NCI-H1092 (cell line): ENCODE measurements at places on chromosomes 2 and 18.

DNA sequence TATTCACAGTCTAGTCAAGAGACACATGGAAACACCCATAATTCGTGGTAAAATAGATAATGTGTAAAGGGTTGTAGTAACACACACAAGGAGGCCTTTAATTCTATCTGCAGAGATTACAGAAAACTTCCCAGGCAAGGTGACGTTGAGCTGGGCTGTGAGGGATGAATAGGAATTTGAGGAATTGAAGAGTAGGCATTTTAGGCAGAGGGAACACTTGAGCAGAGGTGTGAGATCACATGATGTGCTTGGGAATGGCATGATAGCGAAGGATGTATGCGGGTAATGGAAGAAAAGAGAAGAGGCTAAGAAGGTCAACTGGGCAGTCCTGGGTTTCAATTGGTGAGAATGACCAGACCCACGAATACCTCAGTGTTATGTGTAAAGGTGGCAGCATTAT, 20.2 kb downstream of the DRC1 start:
- DNase-seq: no peak

GRCh38 chr2:101619191-101619591, 78.3 kb upstream of the MAP4K4 start:
- no peak for DNase-seq

- no peak for DNase-seq
Measured at GRCh38 chr2:119694470-119694844, 15.5 kb downstream of the TMEM177 start.

GRCh38 chr2:17518212-17519154, at the start of gene RAD51AP2:
RAD51AP2 (minus strand) TSS chr2:17518440; CDS start chr2:17518415, 25 bp downstream.
- no peak for DNase-seq

DNA sequence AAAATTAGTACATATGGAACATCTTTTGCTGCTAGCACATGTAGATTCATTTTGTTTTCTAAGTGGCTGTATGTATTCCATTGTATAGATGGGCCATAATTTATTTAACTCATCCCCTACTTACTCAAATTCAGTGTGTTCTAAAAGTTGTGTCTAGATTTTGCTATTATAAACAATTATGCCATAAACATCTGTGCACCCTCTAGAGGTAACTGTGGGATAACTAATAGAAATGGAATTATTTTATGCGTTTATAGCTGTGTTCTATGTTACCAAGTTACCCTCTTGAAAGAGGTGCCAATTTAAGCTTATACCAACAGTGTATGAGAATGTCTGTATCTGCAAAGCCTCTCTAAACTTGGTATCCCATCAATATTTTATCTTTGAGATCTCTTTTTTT, 100.4 kb downstream of the MMADHC start:
- no peak for DNase-seq

DNA sequence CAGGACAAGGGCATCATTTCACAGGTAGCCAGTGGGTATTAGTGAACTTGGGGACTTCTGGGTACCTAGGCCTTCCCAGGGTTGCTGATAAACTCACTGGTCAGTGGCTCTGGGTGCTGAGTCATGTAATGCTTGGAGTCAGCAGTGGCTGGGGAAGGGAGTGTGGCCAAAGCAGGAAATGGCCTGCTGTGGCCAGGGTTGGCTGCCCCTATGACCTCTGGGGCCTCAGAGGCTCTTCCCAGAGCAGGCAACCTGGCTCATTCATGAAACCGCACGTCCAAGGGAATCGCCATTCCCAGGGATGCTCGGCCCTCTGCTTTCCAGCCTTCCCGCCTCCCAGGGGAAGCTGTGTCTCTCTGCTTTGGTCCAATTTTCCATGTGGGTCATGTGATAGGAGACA, 294.9 kb downstream of the DYSF start:
- no peak for DNase-seq

DNA sequence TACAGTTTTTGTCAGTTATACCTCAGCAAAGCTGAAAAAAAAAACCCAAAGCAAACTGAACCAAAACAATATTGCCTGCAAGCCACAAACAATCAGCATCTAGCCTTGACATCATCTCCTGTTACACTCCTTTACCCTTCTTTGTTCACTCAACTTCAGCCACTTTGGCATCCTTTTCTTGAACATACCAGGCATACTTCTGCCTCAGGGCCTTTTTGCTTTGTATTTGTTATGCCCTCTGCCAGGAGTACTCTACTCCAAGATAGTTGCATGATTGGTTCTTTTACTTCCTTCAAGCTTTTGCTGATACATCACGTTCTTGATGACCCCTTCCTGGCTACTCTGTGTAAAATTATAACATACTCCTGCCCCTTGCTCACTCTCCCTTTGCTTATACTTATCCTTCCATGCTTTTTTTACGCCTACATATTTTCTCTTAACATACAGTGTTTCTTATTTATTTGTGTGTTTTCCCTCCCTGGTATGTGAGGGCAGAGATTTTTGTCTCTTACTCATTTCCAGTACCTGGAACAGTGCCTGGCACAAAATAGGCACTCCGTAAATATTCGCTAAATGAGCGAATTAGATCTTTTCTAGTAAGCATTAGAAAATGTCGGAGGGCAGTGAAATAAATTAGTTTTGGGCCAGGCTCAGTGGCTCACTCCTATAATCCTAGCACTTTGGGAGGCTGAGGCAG, 12.7 kb downstream of the ABI2 start:
- no peak for DNase-seq

- no peak for DNase-seq
Measured at GRCh38 chr2:168290391-168290790, 43.0 kb upstream of the STK39 start.

DNA sequence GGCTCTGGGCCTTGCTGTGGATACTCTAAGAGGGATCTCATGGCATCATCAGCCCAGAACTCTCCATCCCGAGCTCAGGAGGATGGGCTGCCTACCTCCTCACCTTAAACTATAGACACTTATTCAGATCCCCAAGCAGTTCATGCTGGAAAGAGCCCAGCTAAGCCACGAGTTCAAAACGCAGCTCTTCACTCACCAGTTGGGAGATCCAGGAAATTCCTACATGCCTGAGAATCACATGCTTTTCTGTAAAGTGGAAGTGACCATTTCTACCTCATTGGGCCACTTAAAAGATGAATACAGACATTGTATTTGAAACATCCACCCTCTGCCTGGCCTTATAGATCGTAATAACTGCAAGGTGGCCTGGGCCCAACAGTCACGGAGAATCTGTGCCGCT, 6.6 kb downstream of the ATOH8 start:
- DNase-seq: no peak

DNA sequence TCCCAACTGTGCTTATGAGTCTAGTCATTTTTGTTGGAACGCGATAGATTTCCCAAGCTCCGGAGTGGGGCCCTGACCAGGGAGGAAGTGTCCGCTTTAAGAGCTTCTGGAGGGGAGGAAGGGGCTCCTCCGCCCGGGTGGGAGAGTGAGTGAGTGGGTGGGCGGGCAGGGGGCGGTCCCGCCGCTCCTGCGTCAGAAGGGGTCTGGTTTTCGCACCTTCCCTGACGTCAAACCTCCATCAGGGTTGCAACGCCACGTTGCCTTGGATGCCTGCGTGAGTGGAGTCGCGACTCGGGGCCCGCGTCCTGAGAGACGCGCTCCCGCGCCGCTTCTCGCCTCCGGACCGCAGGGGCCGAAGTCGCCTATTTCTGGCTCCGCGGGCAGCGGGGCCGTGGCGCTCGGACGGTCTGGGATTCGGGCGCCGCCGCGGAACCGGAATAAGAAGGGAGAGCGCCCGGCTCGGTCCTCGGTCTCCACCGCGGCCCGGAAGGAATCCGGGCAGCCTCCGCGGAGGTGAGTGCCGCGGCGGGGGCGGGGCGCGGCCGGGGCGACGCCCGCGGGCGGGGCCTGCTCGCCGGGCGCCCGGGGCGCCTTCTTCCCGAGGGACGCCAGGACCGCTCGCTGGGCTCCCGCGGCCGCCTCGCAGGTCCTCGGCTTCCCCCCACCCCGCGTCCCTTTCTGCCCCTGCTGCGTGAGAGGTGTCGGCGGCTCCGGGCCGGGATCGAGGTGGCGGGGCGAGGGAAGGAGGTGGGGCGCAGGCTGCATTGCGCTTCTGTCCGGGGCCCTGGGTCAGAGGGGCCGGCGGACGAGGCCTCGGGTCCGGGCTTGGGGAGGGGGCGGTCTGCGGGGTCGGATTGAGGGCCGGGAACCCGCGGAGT, at the start of gene ZDBF2:
ZDBF2 (plus strand) TSS at position 230 of the 878 bp plus-strand sequence. CDS start 7,187 bp downstream, outside the sequence.
- peak; percentile 41 for DNase-seq

DNA sequence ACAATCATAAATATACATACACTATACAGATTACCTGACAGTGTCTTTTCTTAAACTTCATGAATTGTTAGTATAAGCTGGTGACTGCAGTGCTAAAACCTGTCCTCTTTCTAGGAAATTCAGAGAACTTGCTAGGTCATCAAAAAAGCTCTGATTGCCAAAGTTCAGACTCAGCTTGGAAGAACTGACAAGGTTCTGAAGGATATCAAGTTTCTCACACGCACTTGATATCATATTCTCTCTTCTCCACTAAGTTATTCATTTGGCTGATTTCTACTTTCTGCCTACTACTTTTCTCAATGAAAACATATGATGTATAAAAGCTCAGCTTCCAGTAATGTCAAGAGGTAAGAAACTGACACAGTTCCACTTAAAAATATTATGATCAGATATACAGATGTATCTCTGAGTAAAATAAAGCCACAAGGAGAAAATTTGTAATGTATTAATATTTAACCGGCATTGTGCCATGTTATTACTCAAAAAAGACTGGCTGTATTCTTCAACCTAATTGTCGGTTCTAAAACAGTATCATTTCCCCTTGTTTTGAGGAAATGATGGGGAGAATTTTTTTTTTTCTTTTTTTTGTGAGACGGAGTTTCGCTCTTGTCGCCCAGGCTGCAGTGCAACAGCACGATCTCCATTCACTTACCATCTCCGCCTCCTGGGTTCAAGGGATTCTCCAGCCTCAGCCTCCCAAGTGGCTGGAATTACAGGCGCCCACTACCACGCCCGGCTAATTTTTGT, 2.4 kb downstream of the OSBPL1A start:
- DNase-seq: no peak

DNA sequence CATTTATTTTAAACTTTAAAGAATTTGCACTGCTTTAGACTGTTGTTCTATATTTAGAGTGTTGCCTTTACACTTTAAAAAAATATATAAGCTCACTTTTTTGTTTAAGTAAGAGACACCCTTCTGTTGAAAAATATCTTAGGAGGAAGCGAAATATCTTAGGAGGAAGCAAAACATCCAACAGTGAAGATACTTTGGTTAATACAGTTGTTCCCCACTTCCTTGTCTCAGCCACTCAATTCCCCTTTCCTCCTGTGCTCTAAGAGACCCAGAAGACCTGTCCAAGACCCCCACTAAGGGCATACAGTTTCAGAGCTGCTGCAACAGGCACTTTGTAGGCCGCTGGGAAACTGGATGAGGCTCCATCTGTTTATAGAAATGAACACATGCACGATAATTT, 5.7 kb downstream of the SERPINB8 start:
- no peak for DNase-seq

DNA sequence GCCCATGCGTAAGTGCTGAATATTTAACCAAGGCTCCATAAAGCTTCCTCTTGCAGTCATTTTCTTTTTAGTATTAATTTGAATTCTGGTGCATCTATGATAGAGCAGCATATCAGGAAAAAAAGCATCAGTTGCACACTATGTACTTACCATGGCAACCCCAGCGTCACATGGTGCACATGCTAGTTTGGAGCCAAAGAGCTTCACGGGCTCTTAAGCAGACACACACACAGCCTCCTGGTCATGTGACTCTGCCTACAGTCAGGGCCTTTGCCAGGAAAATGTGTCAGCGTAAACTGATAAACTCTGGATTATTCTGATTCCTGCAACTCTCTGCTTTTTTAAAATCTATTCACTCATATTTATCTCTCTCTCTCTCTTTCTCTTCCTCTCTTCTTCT, 30.2 kb downstream of the NYAP2 start:
- peak; percentile 83 for DNase-seq

DNA sequence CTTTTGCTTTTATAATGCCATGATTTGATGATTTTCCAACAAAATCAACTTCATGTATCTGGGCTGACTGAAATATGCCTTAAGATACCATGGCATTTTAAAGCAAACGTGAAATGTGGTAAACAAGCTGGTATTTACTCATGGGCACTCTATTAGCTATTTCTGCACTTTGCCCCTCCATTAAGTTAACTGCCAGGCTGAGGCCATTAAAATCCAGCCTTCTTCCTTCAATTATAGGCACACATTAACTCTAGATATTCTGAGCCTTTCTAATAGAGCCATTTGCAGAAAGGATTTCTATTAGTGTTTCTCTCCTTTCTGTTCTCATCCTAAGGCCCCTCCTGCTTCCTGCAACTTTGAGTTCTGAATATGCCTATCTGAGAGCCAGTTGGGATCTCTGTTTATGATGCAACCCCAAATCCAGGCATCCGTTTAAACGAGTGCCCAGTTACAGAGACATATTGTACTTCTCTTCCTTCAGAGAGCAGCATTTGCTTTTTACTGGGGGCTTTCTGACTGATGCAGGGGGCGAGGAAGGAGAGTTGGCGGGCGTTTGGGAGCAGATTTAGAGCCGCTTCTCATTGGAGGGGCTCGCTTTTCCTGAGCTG, 1.6 kb upstream of the KCNJ3 start:
- DNase-seq: no peak

GRCh38 chr2:212427638-212428037, 111.0 kb downstream of the ERBB4 start:
- no peak for DNase-seq

GRCh38 chr2:64489081-64489751, 34.9 kb upstream of the AFTPH start:
- DNase-seq: no peak

GRCh38 chr18:76384114-76384790, 110.8 kb downstream of the ZNF516 start:
- DNase-seq: no peak

- DNase-seq: no peak
Measured at GRCh38 chr2:401019-401679, 113.3 kb upstream of the ALKAL2 start.

DNA sequence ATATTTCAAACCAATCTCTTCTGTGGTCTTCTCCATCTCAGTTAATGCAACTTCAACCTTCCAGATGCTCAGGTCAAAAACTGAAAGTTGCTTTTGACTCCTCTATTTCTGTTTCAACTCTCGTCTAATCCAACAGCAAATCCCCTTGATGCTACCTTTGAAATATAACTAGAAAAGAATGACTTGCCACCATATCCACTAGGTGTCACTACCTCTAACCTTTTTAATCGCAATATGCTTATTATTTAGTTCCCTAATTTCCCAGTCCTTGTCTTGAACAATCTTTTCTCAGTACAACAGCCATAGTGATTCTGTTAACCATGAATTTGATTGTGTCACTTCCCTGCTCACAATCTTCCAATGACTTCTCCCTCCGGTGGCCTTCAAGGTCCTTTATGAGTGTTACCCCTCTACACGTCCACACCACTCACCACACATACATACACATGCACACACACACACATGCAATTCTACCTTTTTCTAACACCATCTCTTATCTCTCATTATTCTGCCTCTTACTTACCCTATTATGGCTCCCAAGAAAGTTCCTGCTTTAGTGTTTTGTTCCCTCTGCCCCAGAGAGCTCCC, 245.5 kb upstream of the KCNJ3 start:
- no peak for DNase-seq
